Motor neuron (in vitro differentiated cells): ENCODE measurements at places on chromosomes 5 and 9. TPM values are rescaled to one million over a fixed set of nuclear protein-coding genes. Genes with fewer than 3 reads are reported as not detected.

The PCDHB3 gene
- not detected in 2 replicates for total RNA-seq

The RETREG1 gene
- 54.2 and 62.9 TPM in 2 replicates for total RNA-seq

The SLCO6A1 gene
- not detected in 2 replicates for total RNA-seq

The NUTM2F gene
- 0.13 and 0.27 TPM in 2 replicates for total RNA-seq

The HSD17B3 gene
- total RNA-seq = 3.4 and 3.5 TPM in 2 replicates

The ZNF474 gene
- total RNA-seq = 0.25 and 1.3 TPM in 2 replicates

The ARL14EPL gene
- not detected in 2 replicates for total RNA-seq

The SLC45A2 gene
- total RNA-seq = 0.42 TPM in 1 of 2 replicates, not detected in the other

The OR1J4 gene
- total RNA-seq = 0.59 TPM in 1 of 2 replicates, not detected in the other

The DNAH5 gene
- total RNA-seq = 0.31 and 0.55 TPM in 2 replicates

The GRM6 gene
- total RNA-seq = 1.4 TPM in 1 of 2 replicates, not detected in the other

The EIF4EBP3 gene
- 1.9 and 4.2 TPM in 2 replicates for total RNA-seq

The CENPK gene
- 18.9 and 20.5 TPM in 2 replicates for total RNA-seq

The IL33 gene
- total RNA-seq = not detected in 2 replicates

The NSG2 gene
- 119 and 120 TPM in 2 replicates for total RNA-seq

The NIM1K gene
- total RNA-seq = 9.2 TPM in 2 replicates

The FBXO38 gene
- 28.4 and 34.2 TPM in 2 replicates for total RNA-seq

The CACNA1B gene
- 0.04 and 0.08 TPM in 2 replicates for total RNA-seq

The CTXN3 gene
- total RNA-seq = not detected in 2 replicates

The PTCH1 gene
- 10.6 and 18.8 TPM in 2 replicates for total RNA-seq

The RNF180 gene
- 5.3 and 5.5 TPM in 2 replicates for total RNA-seq

The PTGR1 gene
- total RNA-seq = 27.3 and 30.1 TPM in 2 replicates

The SHISAL2B gene
- total RNA-seq = 0.32 and 0.54 TPM in 2 replicates

The KCNV2 gene
- total RNA-seq = 0.33 and 0.81 TPM in 2 replicates

The OBP2B gene
- not detected in 2 replicates for total RNA-seq

The ENTREP1 gene
- 0.51 and 0.97 TPM in 2 replicates for total RNA-seq

The OR13C3 gene
- not detected in 2 replicates for total RNA-seq

The PRLR gene
- total RNA-seq = 6.4 and 14.4 TPM in 2 replicates

The ATG10 gene
- 6.4 and 7.3 TPM in 2 replicates for total RNA-seq
